ENCODE measurements at places on chromosomes 1 and 21.
A peak's percentile ranks its signal among the peaks of the same experiment; 100 is the strongest.

DNA sequence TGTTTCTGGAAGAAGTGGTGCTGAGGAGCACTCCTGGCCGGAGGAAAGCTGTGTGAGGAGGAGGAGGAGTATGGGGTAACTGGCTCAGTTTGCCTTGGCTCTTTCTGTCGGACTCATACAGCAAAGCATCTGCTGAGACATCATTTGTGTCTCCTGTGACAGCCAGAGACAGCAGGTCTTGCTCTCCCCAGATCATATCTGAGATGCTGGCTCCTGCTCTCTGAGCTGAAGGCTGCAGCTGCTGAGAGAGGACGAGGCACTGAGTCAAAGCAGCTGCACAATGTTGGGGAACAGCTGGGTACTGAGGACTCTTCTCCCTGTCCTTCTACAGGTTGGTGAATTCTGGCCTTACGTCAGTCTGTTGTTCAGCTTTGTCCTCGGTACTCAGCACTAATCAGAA, 14.3 kb downstream of the OR2B11 start:
- DNase-seq = no peak

GRCh38 chr1:19844731-19845495, 29.8 kb upstream of the RNF186 start:
- no peak for DNase-seq

GRCh38 chr1:108016451-108016920, 51.5 kb upstream of the VAV3 start:
- peak; percentile 42 for DNase-seq

GRCh38 chr1:211653293-211653692, 22.1 kb downstream of the NEK2 start:
- no peak for DNase-seq
